ENCODE measurements at places on chromosomes 3 and 15. TPM values are rescaled to one million over a fixed set of nuclear protein-coding genes. Genes with fewer than 3 reads are reported as not detected.

SUCNR1 gene
- 0.06 TPM for polyA plus RNA-seq

HTR3E gene
- polyA plus RNA-seq, result not detected

EHHADH gene
- 2.9 TPM for polyA plus RNA-seq

ADCY5 gene
- polyA plus RNA-seq, result 4.0 TPM

PLCH1 gene
- 0.59 TPM for polyA plus RNA-seq

SLC26A6 gene
- 7.1 TPM for polyA plus RNA-seq

MELTF gene
- polyA plus RNA-seq, result 7.5 TPM

ZIC1 gene
- polyA plus RNA-seq, result 25.7 TPM

LOXL1 gene
- polyA plus RNA-seq, result 51.8 TPM

HDGFL3 gene
- polyA plus RNA-seq, result 75.0 TPM

UNC45A gene
- 22.9 TPM for polyA plus RNA-seq

NIPA2 gene
- 38.0 TPM for polyA plus RNA-seq

CD96 gene
- polyA plus RNA-seq, result not detected

DNA sequence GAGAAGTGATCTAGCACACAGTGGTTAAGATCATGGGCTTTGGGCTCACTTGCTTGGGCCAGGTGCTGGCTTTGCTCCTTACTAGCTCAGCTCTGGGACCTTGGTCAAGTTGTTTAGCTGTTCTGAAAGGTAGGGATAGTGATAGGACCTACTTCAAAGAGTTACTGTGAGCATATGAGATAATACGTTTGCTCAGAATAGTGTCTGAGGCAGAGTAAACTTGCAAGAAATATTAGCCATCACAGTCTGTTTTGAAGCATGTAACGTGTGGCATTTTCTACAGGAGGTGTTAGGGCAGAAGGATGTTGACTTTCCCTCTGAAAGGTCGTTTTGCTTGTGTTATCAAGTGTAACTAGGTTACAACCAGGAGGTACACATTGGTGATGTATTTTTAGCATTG lies 34.5 kb upstream of the NFKBIZ start:
- DNase-seq, result no peak

GRCh38 chr15:90915216-90915807 lies 12.2 kb downstream of the MAN2A2 start:
- no peak for DNase-seq

DNA sequence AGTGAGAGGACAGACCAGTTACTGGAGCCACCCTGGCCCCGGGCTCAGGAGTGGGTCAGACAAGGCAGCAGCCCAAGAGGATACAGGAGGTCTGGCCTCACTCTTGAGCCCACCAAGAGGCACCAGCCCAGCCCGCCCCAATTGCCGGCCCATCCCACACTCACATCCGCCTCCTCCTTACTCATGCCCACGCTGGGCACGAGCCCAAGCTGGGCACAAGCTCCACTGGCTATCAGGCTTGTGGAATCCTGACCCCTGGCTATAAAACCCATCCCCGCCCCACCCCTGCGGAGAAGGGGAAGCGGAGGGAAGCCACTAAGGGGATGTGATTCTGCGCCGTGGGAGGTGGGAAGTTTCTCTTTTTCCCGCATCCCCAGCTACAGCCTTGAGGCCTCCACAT lies 25.9 kb downstream of the ADCY5 start:
- no peak for DNase-seq

GRCh38 chr3:35184775-35185174 lies 454.6 kb upstream of the ARPP21 start:
- DNase-seq, result no peak

DNA sequence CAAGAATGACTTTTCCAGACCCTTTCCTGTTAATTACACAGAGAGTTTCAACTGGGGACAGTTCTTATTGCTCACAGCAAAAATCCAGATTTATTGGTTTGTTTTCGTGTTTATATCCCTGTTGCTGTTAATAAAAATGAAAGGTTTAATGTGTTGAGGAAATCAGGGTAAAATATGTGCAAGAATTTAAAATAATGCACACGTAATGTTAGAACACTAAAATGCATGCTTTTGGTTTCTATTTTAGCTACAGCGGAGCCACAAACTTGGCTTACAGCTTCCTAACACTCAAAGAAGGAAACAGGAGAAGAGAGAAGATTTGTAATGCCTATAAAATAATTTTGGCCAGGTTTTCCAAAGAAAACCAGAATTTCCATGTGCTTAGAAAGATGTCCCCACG lies 62.7 kb downstream of the CASR start:
- no peak for DNase-seq

- DNase-seq, result no peak
Measured at GRCh38 chr3:109059264-109059663, 58.7 kb downstream of the MORC1 start.

- DNase-seq, result no peak
Measured at GRCh38 chr15:101647251-101647650, 4.9 kb downstream of the TM2D3 start.

GRCh38 chr3:59256230-59256629 lies 206.4 kb upstream of the CFAP20DC start:
- DNase-seq, result no peak

- DNase-seq, result no peak
Measured at GRCh38 chr15:78146425-78147154, 2.6 kb upstream of the IDH3A start.

- no peak for DNase-seq
Measured at GRCh38 chr15:46304321-46304720, 669.5 kb downstream of the SQOR start.

- DNase-seq, result no peak
Measured at GRCh38 chr3:191292243-191293015, 36.8 kb upstream of the CCDC50 start.

GRCh38 chr3:41120460-41120859 lies 78.8 kb upstream of the CTNNB1 start:
- peak; percentile 12 for DNase-seq

- DNase-seq, result no peak
Measured at GRCh38 chr15:72516777-72517176, 42.6 kb downstream of the ARIH1 start.

DNA sequence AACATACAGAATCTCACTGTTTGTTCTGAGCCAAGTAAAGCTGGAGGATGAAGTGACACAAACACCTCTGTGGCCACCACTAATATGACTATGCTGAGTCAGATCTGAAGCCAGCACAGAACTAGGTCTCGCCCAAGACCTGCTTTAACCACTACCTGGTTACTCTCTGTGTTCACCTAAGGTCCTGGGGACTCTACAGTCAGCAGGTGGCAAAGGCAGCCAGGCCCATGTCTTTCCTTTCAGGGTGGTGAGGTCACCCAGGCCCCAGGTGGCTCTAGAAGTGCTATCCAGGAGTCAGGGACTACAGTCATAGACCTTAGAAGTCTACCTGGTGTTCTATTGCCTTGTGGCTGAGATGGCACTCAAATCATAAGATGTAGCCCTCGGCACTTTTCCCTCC lies 287.9 kb upstream of the ARRDC4 start:
- no peak for DNase-seq

DNA sequence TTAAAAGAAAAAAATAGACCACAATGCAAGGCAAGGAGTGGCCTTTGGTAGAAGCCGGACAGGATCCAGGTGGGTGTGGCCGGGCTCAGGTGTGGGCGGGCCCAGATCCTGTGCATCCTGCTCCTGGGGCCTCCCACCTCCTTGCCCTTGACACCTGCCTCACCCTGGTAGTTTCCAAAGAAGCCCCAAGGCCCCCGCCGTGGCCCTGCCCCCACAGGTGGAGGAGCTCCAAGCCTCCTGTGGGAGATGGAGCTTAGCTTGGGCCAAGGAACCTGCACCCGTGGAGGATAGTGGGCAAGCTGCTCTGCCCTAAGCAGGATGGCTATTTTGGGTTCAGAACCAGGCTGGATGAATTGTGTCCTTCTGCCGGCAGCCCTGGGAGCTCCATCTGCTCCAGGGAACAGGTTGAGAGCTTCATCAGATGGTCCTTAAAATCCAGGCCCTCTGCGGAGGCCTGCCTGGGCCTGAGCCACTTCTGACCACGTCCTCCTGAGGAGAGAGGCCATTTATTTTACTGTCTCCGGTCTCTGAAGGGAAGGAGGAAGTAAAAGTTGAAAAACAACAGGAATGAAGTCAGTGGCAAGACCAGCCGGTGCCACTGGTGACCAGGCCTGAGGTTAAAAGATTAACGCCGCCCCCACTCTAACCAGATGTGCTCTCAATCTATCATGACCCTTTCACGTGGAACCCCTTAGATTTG lies 53.9 kb upstream of the KLF13 start:
- DNase-seq, result no peak

DNA sequence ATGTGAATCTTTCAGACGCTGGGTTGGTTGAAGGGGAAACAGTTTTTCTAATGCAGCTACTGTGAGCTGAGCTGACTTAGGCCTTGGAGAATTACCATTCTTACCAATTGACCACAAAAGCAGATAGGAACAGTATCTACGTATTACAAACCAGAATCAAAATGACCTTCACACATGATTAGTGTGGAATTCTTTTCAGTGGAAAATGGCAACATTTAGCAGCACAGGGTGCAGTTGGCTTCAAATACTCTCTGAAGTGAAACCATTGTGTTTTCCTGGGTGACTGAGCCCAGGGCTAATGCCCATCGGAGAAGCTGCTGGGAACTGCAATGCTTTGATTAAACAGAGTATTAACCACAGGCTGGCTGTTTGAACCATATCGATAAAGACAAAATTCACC lies 40.2 kb upstream of the GOLGA8J start:
- DNase-seq, result no peak

DNA sequence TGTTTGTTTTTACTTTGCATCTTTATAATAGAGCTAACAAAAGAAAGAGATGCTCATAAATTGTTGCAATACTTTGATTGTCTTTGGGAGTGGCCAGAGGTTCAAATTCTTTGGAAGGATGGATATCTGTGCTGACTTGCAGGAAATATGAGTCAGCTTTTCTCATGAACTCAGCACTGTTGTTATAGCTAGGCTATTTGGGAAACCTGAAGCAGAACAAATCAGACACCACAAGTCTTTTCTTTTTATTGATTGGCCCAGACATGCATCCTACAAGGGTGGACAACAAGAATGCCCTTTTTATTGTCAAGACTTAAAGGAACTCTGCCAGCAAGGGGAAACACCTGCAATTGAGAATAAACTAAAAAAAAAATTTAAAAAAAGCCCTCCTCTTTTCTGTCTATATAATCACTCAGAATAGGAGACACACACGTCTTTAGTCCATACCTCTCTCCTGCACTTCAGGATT lies 4.6 kb upstream of the DENND4A start:
- DNase-seq, result no peak

- DNase-seq, result no peak
Measured at GRCh38 chr3:181076558-181076957, 87.0 kb upstream of the DNAJC19 start.

GRCh38 chr15:64146520-64146884 lies 5.0 kb upstream of the SNX22 start:
- DNase-seq, result no peak

GRCh38 chr3:112327371-112327951 lies 5.5 kb upstream of the CD200 start:
- peak; percentile 67 for DNase-seq

All from muscle of arm (tissue), 14 donors.